ENCODE measurements at places on chromosomes 7 and 10. TPM values are rescaled to one million over a fixed set of nuclear protein-coding genes. Genes with fewer than 3 reads are reported as not detected.

GRCh38 chr10:33134011-33134751 lies 176.2 kb upstream of the ITGB1 start:
- peak; percentile 90 for DNase-seq

DNA sequence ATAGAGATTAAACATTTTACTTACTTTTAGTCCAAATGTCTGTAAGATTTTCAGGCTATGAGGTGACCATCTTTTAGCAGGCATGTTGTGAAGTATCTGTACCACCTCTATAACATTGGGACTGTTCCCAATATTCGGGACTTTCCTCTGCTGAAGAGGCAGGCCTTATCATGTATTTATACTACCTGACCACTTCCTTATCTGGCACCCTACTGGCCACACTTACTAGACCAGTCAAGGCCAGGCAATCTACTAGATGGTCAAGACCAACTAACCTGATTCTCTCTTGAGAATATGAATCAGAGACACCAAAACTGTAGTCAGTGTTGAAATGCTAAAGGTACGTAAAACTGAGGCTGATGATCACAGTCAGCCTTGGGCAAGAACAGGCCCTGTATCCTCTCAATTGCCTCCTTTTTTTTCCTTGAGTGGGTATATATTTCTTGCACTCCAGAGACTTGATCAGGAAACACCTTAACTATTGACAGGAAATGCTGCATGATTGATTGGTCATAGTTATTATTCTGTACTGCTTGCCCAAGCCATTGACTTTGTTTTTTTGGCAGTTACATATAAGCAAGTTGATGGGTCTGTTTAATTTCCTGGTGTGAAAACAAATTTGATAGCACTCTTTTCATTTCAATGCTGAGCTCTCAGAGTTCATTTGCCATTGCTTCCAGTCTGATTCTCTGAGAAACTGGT lies 5.2 kb upstream of the PRKAR2B start:
- DNase-seq = peak; percentile 68

Gene RPEL1
- not detected for total RNA-seq

Gene OR2A12
- total RNA-seq = not detected

Gene RBP3
- not detected for total RNA-seq

- peak; percentile 30 for DNase-seq
Observed at GRCh38 chr10:132939957-132940790, 2.2 kb downstream of the CFAP46 start.

DNA sequence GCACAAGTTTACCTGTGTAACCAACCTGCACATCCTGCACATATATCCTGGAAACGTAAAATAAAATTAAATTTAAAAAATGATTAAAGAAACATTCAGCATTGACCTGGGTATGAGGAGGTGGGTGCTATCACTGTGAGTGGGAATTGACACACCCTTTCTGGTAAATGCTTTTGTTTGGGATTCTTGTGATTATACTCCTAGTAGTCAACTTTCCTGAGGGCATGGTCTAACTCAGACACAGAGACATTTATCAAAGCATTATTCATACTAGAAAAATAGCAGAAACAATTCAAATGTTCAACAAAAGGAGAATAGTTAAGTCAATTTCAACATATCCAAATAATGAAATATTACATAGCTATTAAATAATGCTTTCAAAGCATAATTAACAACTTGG lies 44.2 kb downstream of the CNNM2 start:
- DNase-seq = no peak

Gene FOXP2
- total RNA-seq = 3.3 TPM

Gene KIN
- 14.4 TPM for total RNA-seq

DNA sequence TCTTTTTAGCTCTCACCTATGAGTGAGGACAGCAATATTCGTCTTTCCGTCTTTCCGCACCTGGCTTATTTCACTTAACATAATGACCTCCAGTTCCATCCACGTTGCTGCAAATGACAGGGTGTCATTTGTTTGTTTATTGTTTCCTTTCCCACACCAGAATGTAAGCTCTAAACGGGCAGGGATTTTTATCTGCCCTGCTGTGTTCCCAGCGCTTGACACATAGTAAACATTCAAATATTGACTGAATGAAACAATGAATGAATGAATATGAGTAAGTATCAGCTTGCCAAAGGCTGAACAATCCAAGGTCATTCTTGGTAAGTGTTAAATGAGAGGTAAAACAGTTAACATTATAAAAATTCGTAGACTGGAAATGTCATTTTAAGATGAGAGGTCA lies 12.8 kb downstream of the SH3PXD2A start:
- no peak for DNase-seq

GRCh38 chr10:77699080-77699645 lies 61.6 kb upstream of the KCNMA1 start:
- no peak for DNase-seq

Gene BUB3
- total RNA-seq = 178 TPM

Gene UCN3
- total RNA-seq = not detected

DNA sequence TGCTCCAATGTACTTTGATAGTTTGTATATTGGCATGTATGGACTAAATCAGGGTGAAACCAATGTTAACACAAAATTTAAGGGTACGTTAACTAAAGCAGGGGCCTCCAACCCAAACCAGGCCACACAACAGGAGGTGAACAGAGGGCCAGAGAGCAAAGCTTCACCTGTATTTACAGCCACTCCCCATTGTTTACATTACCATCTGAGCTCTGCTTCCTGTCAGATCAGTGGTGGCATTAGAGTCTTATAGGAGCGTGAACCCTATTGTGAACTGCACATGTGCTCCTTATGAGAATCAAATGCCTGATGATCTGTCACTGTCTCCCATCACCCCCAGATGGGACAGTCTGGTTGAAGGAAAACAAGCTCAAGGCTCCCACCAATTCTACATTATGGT lies 62.0 kb upstream of the SCIN start:
- no peak for DNase-seq

- DNase-seq = no peak
Observed at GRCh38 chr7:13197501-13197900, 510.1 kb downstream of the ARL4A start.
